Occipital lobe (tissue), 3 donors: ENCODE measurements at places on chromosomes 16 and 17.

- DNase-seq, result no peak
These were observed 1.7 kb upstream of the SLC16A11 start for GRCh38 chr17:7045492-7046126.

DNA sequence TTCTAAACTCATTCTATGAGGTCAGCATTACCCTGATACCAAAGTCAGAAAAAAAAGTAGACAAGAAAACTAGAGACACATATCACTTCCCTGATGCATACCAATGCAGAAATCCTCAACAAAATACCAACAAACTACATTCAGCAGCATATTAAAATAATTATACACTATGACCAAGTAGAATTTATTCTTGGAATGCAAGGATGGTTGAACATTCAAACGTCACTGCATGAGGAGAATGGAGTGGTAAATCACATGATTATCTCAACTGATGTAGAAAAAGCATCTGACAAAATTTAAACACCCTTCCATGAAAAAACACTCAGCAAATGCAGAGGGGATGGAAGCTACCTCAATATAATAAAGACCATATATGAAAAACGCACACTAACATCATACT lies 155.0 kb upstream of the KCNJ18 start:
- no peak for DNase-seq

GRCh38 chr16:54873071-54873470 lies 57.6 kb upstream of the IRX5 start:
- no peak for DNase-seq

GRCh38 chr17:63042256-63042812 lies 76.3 kb downstream of the TANC2 start:
- no peak for DNase-seq

GRCh38 chr16:75733305-75734211 lies 7.3 kb upstream of the CPHXL start:
- no peak for DNase-seq

DNA sequence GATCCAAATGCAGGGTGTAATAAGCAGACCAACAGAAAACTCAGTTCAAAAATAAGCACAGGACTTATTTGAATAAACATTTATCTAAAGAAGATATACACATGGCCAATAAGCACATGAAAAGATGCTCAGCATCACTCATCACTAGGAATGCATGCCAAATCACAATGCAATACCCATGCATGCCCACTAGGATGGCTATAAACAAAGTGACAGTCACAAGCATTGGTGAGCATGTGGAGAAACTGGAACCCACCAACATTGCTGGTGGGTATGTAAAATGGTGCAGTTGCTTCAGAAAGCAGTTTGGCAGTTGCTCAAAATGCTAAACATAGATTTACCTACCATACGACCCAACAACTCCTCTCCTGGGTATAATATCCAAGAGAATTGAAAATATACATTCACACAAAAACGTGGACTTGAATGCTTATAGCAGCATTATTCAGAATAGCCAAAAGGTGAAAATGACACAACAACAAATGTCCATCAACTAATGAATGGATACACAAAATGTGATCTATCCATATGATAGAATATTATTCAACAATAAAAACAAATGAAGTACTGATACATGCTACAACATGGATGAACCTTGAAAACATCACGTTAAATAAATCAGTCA lies 20.1 kb downstream of the UBE2O start:
- DNase-seq, result no peak

DNA sequence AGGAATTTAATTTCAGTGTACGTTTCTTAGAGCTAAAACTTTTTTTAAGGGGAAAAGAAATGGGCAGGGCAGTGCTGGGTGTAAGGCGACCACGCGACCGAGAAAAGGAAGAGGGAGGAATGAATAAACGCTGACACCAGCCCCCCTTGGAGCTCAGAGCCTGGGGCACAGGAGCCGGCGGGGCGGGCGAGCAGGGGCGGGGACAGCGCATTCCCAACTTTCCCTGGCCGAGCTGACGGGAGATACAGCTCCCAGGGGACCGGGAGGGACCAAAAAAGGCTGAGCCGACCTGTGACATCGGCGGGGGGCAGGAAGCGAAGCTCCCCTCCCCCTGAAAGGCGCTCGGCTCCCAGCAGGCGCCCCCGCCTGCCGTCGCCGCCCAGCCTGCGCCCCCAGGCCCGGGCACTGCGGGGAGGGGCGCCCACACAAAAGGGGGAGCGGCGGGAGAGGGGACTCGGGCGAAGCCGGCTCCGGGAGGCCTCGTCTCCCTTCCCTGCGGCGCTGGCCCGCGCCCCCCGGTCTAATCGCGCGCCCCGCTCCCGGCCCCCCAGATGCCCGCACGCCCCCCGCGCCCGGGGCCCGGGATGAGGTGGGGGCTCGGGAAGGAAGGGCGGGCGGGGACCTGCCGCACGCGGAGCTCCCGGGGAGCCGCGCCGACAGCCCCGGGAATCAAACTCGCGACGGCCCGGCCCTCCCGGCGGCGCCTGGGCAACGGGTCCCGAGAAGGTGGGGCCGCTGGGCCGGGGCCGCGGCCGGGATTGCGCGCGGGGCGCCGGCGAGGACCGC lies 622 bp downstream of the CUEDC1 start:
- DNase-seq, result no peak

- DNase-seq, result peak; percentile 7
These were observed 137.9 kb downstream of the CDH11 start for GRCh38 chr16:64983963-64984362.

DNA sequence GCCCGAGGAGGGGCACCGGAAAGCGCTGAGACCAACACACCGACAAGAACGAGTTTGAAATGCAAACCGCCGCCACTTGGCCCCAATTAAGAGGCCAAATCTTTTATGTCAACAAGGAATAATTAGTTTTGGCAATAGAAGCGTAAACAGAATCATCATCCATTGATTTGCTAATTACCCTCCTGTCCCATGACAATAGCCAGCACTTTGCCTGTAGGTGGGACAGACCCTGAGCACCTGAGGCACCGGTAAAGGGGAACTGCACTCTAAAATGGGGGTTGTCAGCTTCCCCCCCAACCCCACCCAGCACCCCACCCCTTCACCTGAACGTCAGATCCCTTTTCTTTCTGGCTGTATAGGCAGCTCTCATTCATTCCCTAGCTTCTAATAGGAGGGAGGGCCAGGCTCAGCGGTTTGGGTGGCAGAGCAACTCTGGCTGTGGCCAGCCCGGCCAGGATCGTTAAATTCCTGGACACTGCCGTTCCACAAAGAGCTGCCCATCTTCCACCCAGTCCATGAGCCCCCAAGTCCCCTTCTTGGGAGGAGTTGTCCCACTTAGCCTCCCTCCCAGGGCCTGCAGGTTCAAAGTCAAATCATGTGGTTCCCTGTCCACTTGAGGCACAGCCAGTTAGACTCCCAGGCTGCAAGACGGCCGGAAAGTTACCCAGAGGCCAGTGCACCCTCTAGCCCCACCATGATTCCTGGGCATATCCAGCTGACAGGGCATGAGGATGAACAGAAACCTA lies 45.8 kb downstream of the WNT3 start:
- no peak for DNase-seq

- DNase-seq, result no peak
These were observed 12.8 kb upstream of the ITGB3 start for GRCh38 chr17:47240806-47241205.

- no peak for DNase-seq
These were observed 104.1 kb upstream of the CORO6 start for GRCh38 chr17:29726715-29727252.

GRCh38 chr16:15856182-15856581 lies 646 bp downstream of the MYH11 start:
- DNase-seq, result no peak

GRCh38 chr16:48160575-48160974 lies 4.8 kb upstream of the ABCC12 start:
- DNase-seq, result no peak

DNA sequence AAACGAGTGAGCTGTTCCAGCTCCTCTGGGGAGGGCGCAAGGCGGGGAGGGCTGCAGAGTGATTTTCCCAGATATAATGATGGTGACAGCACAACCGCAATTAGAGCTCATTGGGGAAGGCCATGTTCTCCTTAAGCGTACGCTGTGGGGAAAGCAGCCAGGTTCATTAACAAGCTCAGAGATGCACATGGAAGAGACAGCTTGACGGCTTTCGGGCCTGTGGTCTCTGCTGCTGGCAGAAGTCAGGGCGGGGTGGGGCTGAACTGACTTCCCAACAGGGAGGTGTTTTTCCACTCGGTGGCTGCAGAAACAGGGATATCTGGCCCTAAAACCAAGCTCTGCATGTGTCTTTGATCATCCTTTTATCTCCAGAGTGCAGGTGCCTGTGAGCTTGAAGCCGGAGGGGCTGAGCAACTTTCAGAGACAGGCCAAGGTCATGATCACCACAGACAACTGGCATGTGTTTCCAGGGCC lies 24.0 kb upstream of the CACNG1 start:
- DNase-seq, result peak; percentile 10

GRCh38 chr16:30985401-30986128 lies 558 bp downstream of the HSD3B7 start:
- no peak for DNase-seq

GRCh38 chr17:9258115-9259015 lies 237.1 kb downstream of the NTN1 start:
- no peak for DNase-seq

- no peak for DNase-seq
These were observed 17.2 kb downstream of the SLC7A6 start for GRCh38 chr16:68281368-68282063.

DNA sequence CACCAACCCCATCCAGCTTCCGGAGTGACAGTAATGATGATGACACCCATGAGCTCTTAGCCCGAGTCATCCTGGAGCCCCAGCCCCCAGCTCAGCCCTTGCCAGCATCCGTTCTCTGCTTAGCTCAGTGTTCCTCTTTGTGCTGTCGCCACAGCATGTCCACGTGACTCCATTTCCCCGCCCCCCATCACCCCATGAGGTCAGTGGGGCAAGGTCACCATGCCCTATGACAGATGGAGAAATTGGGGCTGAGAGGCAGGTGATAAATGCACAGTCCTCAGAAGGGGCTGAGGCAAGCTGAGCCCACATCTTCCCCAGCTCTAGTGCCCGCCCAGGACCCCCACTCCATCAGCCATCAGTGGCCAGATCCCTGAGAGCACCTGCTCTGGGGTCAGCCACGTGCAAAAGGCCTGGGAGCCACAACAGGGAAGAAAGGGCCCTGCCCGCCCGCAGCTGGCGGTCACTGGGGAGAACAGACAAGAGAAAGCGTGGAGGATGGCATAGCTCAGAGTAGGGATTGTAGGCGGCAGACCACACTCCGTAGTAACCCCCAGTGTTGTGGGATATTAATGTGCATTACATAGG lies 17.1 kb downstream of the ITGB4 start:
- DNase-seq, result peak; percentile 37

DNA sequence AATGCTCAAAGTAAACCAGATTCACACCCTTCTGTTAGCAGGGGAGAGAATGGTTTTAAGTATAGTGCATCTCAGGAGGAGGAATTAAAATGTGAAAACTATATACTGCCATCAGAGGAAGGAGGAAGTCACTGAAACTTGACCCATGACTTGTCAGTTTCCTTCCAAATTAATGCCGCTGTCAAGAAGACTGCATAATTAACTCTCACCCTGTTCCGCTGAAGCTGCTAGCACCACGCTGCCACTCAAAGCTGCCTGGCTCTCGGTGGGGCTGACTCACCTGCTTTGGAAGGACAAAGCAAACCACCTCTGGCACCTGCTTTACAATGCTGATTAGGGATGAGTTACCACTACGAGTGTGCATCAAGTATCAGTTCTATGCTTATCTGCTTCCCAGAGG lies 37.8 kb upstream of the ULK2 start:
- DNase-seq, result no peak

DNA sequence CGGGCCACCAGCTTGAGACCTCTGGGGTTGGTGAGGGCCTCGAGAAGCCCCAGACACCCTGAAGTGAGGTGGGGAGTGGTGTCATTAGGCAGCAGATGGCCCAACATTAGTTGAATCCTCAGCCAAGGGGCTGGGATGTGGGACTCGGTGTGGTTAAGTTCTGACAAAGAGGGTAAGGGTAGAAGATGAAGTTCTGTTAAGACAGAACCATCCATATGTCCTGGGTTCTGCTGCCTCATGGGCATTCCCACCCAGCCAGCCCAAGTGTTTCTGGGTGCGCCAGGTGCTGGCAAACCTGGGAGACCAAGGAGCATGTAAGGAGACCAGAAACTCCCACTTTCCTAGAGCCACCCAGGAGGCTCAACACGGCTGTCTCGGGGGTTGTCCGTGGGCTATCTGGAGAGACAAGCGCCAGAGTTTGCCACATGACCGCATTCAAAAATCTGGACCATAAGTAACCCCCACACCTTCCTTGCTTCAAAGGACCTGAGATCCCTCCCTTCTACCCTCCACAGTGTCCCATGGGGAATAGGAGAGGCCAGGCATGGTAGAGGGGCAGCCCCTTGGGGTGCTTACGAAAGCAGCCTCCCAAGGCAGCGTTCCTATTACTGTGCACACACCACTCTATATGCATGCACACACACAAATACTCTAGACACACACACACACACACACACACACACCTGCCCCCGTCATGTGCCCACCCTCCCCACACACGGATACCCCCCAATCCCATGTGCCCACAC lies 128.7 kb downstream of the C16orf78 start:
- DNase-seq, result no peak

GRCh38 chr17:73940511-73940910 lies 263.0 kb upstream of the RPL38 start:
- no peak for DNase-seq

DNA sequence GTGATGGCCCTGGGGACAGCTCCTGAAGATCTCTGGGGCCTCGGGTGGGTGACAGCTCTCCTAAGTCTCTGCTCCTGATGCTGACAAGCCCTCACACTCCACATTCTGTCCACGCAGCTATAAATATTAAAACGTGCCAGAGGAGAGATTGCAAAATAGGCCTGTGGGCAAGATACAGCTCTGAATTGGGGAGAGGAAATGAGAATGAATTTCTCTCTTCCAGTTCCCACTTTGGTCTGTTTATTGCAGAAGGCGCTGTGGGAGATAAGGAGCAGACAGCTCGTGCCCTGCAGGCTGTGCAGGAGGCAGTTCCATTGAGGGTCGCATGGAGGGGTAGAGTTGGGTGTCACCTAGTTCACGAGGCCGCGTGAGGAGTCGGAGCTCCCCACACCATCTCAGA lies 87.5 kb upstream of the SDK2 start:
- DNase-seq, result no peak

DNA sequence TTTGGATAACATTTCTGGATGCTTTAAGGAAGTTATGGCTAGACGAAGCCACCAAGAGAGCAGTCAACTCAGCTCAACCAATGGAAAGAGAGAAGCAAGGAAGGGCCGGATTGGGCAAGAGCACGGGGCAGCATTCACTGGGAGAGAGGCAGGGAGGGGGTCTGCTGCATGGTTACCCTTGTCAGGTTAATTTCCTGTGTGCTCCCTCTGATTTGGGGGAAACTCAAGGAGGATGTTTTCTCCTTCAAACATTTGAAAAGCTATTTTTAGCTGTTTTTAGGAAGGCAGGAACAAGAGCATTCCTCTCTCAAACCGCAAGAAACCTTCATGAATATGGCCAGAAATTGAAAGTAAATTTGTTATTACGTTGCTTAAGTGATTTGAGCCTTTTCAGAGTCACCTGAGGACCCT lies 118.5 kb upstream of the ZFHX3 start:
- no peak for DNase-seq

GRCh38 chr16:10852286-10852685 lies 24.7 kb upstream of the CIITA start:
- DNase-seq, result no peak
